ENCODE measurements at places on chromosomes 4 and X.

GRCh38 chr4:7112656-7113055 is 44.8 kb upstream of the GRPEL1 start:
- no peak for DNase-seq

- DNase-seq = no peak
These were observed 13.2 kb upstream of the COX7B2 start for GRCh38 chr4:46922205-46922604.

GRCh38 chr4:10003666-10004065 is 17.6 kb downstream of the SLC2A9 start:
- DNase-seq = no peak

GRCh38 chr4:37803348-37803973 is 23.0 kb upstream of the PGM2 start:
- DNase-seq = peak; percentile 50

GRCh38 chr4:1112174-1112820 is 1.1 kb downstream of the RNF212 start:
- DNase-seq = no peak

DNA sequence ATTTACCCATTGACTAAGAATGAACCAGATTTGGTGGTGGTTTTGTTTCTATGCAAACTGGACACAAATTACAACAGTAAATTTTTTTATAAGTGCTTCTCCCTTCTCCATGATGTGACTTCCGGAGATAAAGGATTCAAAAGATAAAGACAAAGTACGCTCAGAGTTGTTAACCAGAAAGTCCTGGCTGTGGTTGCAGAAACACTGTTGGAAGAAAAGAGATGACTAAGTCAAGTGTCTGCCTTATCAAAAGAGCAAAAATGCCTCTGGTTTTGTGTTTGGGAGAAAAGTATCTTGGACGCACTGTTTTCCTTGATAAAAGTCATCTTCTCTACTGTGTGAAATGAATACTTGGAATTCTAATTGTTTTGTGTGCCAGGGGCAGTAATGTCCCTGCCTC is 213.4 kb downstream of the GC start:
- no peak for DNase-seq

DNA sequence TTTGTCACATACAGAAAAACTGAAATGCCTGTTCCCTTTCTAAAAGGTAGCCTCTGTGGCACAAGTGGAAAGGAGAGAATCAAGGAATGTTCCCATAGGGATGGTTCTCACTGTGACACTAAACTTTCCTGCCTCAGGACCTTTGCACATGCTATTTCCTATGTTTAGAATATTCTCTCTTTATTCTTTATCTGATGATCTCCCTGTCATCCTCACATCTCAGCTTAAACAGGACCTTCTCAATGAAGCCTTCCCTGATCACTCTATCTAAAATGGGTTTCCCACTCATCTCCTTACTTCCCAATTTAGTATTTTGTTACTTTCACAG is 32.3 kb downstream of the HOPX start:
- no peak for DNase-seq

- no peak for DNase-seq
These were observed 78.3 kb upstream of the ARSJ start for GRCh38 chr4:114057746-114058145.

DNA sequence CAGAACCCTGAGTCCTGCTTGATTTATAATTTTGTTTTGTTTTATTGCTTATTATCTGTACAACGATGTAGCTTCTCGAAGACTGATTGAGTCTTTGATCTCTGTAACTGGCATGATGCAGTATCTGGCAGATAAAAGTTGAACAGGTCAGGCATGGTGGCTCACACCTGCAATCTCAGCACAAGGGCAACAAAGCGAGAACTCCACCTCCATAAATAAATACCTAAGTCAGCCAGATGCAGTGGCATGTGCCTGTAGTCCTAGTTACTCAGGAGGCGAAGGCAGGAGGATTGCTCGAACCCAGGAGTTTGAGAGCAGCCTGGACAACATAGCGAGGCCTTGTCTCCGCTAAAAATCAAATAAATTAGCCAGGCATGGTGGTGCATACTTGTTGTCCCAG is 15.7 kb upstream of the WDR19 start:
- no peak for DNase-seq

DNA sequence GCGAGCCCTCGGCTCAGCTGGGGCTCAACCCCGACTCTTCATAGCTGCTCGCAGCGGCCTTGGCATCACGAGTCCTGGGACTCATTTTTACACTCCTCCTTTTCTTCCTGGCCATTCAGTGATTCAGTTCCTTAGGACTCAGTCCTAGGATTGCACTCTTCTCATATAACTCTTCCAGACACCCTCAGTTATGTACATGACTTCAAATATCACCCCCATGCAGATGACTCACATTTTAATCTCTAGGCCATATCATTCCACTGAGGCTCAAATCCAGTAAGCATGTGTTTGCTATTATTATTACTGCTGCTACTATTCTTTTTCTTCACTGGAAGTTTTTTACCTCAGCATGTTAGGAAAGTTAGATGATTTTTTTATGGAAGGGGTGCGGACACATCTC is 14.4 kb downstream of the ITGB1BP2 start:
- DNase-seq = no peak

Measured in SK-N-DZ (cell line).